Iris pigment epithelial cell (primary cell): ENCODE measurements at places on chromosomes 3 and 15.
A peak's percentile ranks its signal among the peaks of the same experiment; 100 is the strongest.

GRCh38 chr15:48190932-48191573 is 412 bp upstream of the CTXN2 start:
- peak; percentile 75 for DNase-seq

GRCh38 chr3:76656531-76657070 is 383.3 kb upstream of the ROBO2 start:
- no peak for DNase-seq

GRCh38 chr15:42348083-42348482 is 11.2 kb upstream of the CAPN3 start:
- DNase-seq: peak; percentile 76

GRCh38 chr3:64935971-64936370 is 248.2 kb upstream of the ADAMTS9 start:
- no peak for DNase-seq

- no peak for DNase-seq
Observed at GRCh38 chr3:194396539-194396858, 2.6 kb downstream of the GP5 start.

GRCh38 chr3:110708156-110708555 is 363.5 kb upstream of the NECTIN3 start:
- no peak for DNase-seq

DNA sequence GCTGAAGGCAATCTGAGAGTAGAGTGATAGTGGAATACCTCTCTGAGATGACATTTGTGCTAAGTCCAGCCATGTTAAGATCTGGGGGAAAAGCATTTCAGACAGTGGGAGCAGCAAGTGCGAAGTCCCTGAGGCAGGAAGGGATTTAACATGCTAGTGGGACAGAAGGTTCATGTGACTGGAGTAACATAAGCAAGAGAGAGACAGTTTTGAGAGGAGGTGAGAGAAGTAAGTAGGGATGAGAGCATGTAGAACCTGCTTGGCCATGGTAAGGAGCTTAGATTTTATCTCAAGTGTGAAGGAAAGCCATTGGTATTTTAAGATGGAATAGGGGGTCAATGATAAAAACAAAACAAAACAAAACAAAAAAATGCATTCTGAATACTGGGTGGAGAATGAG is 358.6 kb upstream of the KCNH8 start:
- DNase-seq: no peak

GRCh38 chr3:42902257-42902656 is 3.7 kb upstream of the ZNF662 start:
- no peak for DNase-seq

DNA sequence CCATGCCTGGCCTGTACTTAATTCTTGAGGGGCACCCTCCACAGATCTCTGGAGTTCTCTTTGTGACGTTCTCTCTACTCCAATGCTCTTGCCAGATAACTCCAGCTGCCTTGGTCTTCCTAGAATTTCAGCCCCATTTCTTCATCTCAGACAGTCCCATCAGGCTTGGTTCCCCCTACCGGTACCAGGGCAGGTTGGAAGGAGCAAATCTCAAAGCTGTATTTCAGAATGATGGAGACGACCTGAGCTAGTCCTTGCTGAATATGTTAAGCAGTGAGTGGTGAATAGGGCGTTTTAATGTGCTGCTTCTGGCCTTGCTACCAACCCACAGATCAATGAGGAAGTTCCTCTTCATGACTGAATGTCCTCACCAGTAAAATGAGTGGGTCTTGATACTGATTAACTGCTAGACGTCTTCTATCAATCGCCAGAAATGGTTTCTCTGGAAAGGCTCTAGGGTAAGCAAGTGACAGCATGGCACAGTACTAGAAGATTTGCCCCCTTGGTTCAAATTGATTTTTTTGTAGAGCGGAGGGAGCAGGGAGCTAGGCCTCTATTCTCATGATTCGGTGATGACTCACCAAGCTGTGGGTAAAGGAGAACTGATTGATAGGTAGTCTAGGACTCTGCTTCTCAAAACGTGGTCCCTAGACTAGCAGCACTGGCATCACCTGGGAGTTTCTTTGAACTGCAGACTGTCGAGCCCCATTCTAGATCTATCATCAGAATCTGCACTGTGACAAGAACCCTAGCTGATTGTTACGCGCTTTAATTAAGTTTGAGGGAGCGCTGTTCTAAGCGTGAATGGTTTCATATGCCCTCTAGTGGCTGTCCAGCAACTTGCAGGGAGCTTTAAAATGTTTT is 67.8 kb downstream of the UBP1 start:
- peak; percentile 65 for DNase-seq

DNA sequence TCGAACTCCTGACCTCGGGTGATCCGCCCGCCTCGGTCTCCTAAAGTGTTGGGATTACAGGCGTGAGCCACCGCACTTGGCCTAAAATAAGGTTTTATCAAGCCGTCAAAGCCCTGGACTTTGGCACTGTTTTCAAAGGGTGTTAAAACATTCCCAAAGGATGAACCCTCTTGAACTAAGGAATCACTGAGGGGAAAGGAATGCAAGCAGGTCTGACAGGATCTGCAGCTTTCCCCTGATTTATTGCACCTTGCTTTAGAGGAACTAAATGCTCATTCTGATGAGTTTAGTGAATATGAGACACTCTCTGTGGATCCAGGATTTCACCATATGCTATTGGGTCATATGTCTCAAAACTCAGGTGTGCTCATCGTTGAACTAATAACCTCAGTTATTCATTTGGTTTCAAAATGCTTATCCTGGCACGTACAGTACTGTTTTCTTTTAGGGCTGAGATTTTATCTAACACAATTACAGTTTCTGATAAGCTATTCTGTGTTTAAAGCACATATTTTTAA is 63.0 kb upstream of the TSC22D2 start:
- DNase-seq: no peak

GRCh38 chr3:50815844-50816243 is 141.1 kb downstream of the DOCK3 start:
- no peak for DNase-seq

GRCh38 chr15:63200464-63201249 is 11.3 kb downstream of the RAB8B start:
- DNase-seq: no peak

DNA sequence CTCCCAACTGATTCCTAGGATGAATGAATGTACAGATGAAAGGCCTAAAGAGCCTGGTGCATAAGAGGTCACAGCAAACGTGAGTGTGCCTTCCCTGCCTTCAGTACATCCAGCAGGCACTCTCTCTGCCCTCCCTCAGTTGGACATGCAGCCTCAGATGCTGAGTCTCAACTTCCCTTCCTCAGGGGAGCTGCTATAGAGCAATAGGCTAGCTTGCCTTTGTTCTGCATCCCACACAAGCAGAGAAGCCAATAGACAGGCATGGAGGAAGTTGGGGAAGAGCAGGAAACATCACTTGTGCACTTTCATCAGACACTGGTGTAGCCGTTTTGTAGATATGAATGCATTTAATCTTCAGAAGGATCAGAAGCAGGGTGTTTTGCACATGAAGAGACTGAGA is 147.5 kb upstream of the THBS1 start:
- no peak for DNase-seq

DNA sequence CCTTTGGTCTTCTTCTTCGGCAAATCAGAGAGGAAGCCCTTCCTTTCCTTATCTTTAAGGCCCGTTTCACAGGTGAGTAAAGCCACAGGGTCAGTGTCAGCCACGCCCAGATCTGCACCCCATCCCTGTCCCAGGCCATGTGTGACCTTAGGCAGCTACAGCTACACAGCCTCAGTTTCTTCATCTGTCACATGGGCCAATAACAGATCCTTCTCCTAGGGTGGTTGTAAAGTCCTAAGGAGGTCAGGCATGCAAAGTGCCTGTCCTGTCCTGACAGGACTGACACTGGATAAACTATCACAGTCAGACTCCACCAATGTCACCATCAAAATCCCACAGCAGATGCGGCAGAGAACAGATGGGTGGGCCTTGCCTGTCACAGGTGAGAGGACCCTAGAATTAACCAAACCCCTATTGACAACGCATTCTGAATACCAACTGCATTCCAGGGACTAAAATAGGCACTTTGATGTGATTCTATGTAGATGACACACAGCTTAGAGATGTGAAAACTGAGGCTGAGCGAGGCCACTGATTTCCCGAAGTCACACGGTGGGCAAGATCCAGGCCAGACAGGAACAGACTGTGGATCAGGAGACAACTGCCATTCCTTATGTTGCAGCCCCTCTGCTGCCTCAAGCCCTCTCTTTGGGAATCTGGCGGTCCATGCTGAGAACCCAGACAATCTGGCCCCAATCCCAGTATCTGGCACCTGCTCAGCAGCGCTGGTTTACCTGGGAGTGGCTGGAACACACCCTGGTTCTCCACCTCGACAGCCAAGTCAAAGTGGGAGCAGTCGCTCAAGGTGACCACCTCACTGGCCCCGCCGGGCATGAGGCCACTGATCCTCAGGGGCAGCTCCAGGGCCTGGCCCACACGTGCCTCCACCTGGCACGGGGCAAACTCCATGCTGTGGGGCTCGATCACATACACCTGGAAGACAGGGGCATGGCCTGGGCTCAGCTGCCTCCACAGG is 48.7 kb downstream of the NUP210 start:
- no peak for DNase-seq

- DNase-seq: no peak
Observed at GRCh38 chr15:80645494-80646065, 49.5 kb upstream of the ABHD17C start.

- no peak for DNase-seq
Observed at GRCh38 chr3:44039006-44039405, 202.7 kb upstream of the TOPAZ1 start.
